GM12865 (cell line): ENCODE measurements at places on chromosomes 5 and 9.

GRCh38 chr5:112548246-112548881 is 129.3 kb upstream of the EPB41L4A start:
- DNase-seq = peak; percentile 14

DNA sequence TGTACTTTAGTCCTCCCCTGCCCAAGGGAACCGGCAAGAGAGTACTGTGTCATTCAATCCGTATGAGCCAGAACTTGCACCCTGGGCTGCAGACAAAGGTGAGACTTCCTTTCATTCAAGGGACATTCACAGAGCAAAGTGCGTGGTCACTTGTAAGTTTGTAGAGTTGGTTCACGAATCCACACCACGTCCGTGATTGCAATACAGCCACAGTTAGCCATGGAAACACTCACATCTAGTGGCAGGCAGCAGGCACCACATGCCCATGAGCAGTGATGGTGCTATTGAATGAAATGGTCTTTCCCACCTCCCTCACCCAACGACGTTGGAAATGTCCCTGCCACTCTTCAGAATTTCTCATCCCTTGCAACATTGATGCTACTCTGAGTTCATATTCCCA is 72.6 kb downstream of the SYK start:
- DNase-seq = no peak

GRCh38 chr5:85052826-85053225 is 668.1 kb upstream of the EDIL3 start:
- no peak for DNase-seq

DNA sequence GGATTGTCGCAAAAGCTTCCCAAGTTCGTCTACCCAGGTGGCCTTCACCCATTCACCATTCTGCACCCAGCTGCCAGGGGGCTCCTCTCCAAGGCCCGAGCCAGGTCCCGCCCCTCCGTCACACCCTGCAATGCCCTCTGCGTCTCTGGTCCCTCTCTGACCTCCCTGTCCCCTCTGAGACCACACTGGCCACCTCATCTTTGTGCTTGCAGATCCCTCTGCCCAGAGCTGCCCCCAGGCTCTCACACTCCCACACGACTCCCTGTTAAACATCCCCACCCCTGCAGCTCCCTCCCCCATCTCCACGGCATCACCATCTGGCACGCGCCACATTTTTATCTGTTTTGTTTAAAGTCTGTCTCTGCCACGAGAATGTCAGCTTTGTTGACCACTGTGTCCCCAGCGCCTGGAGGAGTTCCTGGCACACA is 243.6 kb downstream of the PBX3 start:
- DNase-seq = no peak

- DNase-seq = no peak
These were observed 27.3 kb downstream of the CPEB4 start for GRCh38 chr5:173915310-173916014.

DNA sequence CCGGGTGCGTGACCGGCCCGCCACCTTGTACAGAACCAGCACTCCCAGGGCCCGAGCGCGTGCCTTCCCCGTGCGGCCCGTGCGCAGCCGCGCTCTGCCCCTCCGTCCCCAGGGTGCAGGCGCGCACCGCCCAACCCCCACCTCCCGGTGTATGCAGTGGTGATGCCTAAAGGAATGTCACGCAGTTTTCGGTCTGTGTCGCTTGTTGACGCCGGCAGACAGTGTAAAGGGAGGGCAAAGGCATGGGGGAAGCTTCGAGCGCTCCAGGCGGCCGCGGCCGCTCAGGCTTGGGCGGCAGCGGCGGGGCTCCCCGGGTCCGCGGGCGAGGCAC is 1.3 kb downstream of the LRRC26 start:
- DNase-seq = peak; percentile 38

- DNase-seq = no peak
These were observed 30.1 kb upstream of the RAI14 start for GRCh38 chr5:34626036-34626435.

DNA sequence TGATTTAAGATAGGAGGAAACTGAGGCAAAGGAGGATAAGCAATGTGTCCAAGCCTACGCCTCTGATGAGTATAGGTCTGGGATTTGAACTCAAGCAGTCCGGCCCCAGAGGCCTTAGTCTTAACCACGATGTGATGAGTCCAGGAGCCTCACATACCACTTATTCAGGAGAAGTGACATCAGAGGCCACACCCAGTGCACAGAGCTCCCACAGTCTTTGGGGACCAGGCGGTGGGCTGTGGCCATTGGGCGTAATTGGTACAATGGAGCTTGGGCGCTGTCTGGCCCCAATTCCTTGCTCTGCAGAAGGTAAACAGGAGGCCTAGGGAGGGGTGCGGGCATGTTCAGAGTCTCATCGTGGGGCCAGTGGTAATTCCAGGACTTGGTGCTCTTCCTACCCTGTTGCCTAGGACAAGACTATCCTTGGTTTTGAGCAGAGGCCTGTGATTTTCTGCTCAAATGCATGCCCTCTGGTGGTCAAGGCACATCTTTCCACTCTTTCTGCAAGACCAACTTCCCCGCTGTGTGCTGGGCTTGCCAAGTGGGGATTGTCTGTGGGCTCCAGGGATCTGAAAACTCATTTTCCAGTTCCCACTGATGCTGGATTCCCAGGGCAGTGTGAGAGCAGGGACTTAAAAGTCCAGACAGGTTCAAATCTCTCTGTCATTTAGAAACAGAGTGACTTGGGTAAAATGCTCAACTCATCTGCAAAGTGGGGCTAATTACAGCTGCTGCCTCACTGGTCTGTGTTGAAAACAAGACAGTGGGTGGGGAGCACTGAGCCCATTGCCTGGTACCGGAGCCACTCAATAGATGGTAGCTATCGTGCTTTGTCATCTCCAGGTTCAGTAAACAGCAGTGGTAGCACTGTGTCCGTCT is 15.8 kb downstream of the NDST1 start:
- peak; percentile 70 for DNase-seq

DNA sequence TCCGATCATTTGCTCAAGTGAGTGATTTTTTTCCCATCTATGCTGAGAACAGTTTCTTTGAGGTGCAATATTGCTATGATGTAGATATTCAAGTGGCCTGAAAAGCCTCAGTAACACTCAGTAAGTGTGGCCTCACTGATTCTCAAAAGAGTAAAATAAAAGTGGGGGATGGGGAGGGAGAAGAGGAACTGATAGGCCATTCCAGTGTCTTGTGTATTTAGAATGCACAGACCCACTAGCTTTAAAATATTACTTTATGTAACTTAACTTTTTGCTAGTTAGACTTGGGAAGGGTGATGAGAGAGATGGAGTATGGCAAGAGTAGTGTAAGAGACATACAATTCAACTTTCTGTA is 79.5 kb upstream of the ZNF608 start:
- DNase-seq = no peak

- DNase-seq = peak; percentile 61
These were observed 22.5 kb downstream of the PAX5 start for GRCh38 chr9:37011530-37011929.

DNA sequence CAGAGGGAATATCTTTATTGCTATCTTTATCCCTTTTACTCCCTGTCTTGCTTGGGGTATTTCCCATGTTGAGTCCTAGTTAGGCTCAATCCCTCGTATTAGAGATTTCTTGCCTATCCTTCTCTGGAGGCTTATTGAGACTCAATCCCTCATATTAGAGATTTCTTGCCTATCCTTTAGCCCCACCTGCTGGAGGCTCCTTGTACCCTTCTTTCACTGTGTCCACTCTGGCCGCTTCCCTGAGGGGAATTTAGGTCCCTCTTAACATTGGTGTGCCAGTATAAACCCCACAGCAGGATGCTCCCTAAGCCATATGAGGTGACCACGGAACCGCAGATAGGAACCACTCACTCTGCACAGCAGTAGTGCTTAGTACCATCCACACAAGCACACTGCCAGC is 110.7 kb upstream of the MAMDC2 start:
- DNase-seq = peak; percentile 28

- no peak for DNase-seq
These were observed 47.4 kb upstream of the AFAP1L1 start for GRCh38 chr5:149224282-149224681.

DNA sequence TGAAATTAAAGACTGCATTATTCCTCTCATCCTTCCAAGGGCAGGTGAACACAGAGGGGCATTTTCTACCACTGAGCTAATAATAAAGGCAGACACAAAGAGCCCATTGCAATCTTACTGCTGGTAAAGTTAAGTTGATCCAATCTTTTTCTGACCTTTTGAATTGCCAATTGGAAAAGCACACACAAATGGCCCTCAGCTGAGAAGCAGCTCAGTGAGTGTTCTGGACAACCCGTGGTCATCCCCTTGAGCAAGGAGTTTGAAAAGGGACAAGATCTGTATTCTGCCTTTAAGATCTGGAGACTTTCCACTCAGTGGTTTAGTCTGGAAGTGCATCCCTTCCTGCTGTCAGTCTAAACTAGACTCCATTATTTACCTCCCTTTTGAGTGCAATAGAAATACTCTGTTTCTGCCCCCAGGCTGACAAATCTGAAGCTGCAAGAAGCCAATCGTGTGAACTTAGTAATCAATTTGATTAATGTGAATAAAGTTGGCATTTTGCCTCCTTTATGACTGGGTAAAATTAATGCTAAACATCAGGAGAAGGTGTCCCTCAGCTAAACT is 835.7 kb downstream of the MAT2B start:
- no peak for DNase-seq

GRCh38 chr5:173318881-173319620 is 9.2 kb downstream of the STC2 start:
- DNase-seq = no peak

- DNase-seq = peak; percentile 42
These were observed 2.4 kb downstream of the ELL2 start for GRCh38 chr5:95959051-95959887.

DNA sequence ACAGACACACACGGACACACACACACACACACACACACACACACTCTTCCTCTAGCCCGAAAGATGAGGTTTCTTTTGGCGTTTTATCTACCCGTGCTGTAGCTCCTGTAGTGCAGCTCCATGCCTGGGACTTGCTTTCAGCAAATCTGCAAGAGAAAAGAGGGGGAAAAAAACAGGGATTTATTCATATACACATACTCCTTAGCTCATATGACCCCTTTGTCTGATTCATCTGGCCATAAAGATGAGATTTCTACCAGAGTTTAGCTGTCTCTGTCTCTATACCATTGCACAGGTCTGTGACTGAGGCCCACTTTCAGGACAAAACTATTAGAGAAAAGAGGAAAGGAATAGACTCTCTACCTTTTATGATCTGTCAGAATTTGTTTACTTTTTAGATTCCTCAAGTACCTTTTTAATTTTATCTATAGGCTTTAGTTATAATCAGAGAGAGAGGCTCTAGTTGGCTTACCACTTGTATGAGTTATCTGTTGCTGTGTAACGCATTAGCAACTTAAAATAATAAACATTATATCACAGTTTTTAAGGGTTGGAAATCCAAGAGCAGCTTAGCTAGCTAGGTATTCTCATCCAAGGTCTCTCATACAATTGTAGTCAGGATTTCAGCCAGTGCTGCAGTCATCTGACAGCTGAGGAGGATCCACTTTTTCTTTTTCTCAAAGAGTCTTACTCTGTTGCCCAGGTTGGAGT is 14.7 kb downstream of the SNX2 start:
- no peak for DNase-seq

GRCh38 chr5:56851258-56851941 is 36.1 kb downstream of the MAP3K1 start:
- no peak for DNase-seq

DNA sequence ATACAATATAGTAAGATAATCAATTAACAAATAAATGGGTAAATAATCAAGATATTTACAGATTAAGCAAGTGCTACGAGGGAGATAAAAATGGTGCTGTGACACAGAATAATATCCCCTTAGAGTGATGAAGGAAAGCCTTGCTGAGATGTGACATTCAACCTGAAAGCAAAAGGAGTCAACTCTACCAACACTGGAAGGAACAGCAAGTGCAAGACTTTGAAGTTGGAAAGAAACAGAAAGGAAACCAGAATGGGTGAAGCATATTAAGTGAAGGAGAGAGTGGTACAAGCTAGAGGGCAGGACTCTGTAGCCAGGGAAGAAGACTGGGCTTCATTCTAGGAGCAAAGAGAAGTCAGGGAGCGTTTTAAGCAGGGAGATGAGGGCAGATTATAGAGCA is 12.2 kb upstream of the MEGF9 start:
- DNase-seq = peak; percentile 43

DNA sequence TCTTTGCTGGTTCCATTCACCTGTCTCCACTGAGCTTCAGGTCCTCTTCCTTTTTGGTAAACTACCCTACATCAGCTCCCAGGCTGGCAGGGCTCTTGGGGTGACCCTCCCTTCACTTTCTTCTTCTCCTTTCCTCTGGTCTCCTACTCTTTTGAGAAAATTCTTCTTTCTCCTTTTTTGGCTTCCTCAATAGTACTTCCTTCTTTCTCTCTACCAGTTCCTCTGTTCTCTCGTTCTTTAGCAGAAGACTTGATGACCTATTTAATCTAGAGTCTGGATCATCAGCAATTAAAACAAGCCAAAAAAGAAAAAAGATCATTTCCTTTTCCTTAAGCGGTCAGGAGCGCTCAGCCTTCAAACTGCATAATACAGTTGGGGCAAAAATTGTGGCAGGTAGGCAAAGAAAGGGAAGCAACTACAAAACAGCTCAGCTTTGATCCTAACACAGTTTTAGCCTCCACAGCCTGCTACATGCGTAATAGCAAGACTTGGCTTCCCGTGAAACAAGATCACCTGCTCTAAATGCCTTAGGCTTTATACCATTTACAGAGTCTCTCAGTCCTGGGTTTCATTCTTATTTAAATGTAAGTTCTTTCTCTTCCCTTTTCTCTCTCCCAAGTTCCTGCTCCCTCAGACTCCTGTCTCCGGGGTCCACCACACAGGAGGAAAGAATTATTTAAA is 14.0 kb upstream of the GSN start:
- DNase-seq = no peak

- no peak for DNase-seq
These were observed 506.5 kb upstream of the GRIN3A start for GRCh38 chr9:102244916-102245315.

DNA sequence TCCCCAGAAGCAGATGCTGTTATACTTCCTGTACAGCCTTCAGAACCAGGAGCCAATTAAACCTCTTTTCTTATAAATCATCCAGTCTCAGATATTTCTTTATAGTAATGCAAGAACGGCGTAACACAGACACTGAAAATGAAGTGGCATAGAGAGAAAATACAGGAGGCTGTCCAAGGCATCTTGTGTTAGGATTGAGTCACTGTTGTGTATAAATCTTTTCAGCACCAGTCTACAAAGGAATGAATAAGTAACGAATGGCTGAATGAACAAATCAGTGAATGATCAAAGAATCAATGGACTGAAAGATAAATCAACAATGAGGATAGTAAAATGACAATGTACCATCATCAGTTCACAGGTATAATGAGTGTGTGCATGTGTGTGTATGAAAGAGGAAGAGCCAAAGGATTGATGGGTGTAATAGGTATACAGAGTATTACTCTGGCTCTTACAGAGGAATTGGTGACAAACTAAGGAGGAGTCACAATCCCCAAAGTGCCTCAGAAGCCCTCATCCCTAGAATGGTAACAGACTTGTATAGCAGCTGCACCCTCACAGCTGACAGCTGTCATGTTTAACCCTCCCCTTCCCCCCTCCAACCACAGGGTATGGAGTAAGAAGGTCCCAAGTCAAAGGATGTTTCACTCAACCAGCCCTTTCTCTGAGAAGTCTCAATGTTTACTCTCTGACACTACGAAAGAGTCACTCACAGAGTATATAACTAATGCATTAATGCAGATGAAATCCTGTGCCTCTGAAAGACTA is 29.8 kb upstream of the MIER3 start:
- DNase-seq = no peak
